ENCODE measurements at places on chromosomes 13 and 19.

GRCh38 chr19:35066691-35067563 lies 25.4 kb downstream of the HPN start:
- DNase-seq, result peak; percentile 85

- no peak for DNase-seq
Observed at GRCh38 chr19:45403781-45404556, 900 bp downstream of the PPP1R13L start.

- no peak for DNase-seq
Observed at GRCh38 chr13:45851171-45851921, at the start of gene SIAH3. SIAH3 (minus strand) TSS chr13:45851753; CDS start chr13:45851629, 124 bp downstream.

- no peak for DNase-seq
Observed at GRCh38 chr13:47934371-47934770, 66.7 kb downstream of the SUCLA2 start.

- DNase-seq, result no peak
Observed at GRCh38 chr13:113152984-113153809, 5.3 kb upstream of the PROZ start.

GRCh38 chr19:2800506-2800905 lies 15.2 kb downstream of the THOP1 start:
- no peak for DNase-seq

Measured in anterior cingulate cortex (tissue), 58 donors.